ENCODE measurements at places on chromosomes 5 and 9.

- peak; percentile 54 for DNase-seq
Measured at GRCh38 chr9:124259158-124259808, 1.5 kb downstream of the NEK6 start.

- no peak for DNase-seq
Measured at GRCh38 chr5:62115014-62115413, 191.0 kb upstream of the KIF2A start.

DNA sequence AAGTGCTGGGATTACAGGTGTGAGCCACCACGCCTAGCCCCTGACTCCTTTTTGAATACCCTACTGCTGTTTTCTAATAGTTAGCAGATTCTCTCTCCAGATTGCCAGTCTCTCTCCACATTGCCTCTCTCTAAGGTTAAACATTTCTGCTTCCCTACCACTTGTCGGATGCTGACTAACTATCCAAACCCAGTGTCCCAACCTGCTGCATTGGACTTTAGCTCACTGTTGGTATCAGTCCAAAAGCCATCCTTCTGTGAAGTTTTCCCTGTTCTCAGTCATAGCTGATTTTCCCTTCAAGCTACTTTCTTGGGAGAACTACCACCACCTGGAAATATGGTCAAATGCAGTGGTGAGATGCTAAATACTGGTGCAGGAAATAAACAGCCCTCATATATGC is 48.7 kb downstream of the TLR4 start:
- no peak for DNase-seq

DNA sequence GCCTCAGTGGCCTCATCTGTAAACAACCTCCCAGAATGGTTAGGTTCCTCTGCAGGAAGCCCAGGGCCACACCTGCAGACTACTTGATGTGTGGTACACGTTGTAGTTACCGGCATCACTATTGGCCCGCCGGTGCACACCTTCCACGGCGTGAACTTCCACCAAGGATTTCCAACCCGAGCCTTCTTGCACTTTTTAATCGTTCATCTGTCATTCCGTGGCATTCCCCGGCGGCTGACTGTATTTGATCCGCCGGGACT is 5.3 kb upstream of the TRIM41 start:
- DNase-seq = no peak

- no peak for DNase-seq
Measured at GRCh38 chr5:11596657-11597071, 307.6 kb downstream of the CTNND2 start.

DNA sequence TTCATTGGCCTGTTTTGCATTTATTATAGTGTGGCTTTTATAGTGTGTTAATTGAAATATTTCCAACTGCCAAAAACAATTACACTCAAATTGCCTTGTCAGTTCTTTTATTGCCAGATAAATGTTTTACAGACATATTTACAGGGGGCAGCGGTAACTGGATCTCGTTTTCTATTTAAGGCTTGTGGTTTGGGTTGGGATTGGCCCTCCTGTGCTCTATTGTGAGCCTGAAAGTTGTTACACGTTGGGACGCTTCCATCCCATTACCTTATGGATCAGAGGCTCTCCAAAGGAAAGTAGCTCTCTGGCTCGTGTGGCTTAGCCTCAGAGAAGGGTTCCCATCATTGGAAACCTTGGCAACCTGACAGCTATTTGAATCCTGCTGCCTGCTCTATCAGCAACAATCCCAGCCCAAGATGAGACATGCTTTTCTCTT is 20.8 kb downstream of the DNAI1 start:
- no peak for DNase-seq

DNA sequence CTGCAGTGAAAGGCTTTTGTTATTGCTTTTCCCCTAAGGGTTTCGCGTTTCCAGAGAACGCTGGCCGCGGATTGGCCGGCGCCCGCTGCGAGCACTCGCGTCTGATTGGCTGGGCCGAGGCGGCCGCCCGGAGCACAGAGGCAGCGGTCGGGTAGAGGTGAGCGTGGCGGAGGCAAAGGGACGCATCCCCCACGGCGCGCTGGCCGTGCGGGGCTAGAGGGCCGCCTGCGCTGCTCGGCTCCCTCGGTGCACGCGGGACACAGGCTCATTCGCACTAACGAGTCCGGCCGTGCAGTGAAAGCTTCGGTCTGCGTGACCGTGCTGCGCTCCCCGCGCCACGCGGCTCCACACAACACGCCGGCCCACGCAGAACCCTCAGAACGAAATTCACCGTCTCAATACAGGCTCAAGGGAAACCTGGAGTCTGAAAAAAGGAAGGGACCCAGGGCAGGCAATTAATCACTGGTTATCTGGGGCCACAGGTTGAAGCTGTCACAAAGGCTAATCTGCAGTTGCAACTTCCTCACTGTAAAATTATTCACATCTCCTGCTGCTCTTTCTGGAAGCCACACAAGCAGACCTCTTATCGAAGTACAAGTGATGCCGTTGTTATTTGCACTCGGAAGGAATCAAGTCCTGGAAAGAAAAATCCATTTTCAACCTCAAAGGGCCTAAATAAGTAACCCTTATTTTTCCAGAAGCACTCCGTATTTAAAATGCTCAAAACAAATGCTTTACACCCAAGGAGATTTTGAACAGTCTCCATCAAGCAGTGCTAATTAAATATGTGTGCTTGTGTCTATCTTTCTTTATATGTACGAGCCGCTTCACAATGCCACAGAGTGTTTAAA is 94.6 kb downstream of the ZNF608 start:
- DNase-seq = no peak

DNA sequence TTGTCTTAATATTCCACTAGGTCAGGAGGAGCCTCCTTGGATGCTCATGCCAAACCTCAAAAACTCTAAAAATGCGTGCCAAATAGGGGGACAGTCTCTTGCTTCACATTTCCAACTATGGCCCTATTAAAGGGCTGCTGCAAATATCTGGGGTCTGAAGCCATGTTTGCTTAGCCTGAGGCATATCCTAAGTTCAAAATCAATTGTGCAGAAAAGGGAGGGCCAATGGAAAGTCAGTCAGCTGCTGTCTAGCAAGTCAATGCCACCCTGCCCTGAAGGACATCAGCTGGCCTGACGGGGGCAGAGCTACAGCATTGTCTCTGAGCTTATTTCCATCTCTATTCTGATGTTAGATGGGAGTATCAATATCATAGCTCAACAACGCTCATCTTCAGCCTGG is 93.6 kb downstream of the SH3TC2 start:
- no peak for DNase-seq

GRCh38 chr9:38226491-38226951 is 157.5 kb upstream of the SHB start:
- DNase-seq = no peak

DNA sequence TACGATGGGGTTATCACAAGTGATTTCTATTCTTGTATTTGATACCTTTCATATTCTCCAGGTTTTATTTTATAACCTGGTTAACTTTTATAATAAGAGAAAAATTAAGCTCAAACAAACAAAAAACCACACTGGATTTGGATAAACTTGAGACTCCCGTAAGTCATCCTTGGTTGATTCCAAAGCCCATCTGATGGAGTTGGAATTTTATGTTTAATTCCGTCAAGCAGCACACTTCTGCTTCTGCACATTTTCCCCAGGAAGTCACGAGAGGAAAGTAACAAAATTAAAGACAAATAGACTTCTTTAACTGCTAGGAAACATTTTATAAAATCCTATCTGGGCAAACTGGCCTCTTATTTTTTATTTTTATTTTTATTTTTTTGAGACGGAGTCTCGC is 207.9 kb downstream of the NXNL2 start:
- DNase-seq = no peak

DNA sequence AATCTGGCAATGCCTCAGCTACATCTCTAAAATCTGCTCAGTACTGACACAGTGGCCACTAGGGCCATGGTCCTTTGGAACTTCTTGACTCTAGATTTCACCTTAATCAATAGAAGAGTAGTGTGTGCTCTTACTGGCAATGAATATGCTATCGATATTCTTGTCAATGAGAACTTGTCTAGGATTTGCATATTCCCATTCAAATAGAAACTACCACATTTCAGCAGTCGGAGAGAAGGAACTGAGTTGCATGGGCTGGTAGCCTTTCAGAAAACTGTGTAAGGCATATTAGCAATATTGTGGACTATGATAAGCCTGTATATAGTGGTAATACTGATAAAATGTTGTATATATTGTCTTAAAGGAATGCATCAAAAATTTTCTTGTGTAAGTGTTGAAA is 45.3 kb upstream of the NAA35 start:
- DNase-seq = no peak

DNA sequence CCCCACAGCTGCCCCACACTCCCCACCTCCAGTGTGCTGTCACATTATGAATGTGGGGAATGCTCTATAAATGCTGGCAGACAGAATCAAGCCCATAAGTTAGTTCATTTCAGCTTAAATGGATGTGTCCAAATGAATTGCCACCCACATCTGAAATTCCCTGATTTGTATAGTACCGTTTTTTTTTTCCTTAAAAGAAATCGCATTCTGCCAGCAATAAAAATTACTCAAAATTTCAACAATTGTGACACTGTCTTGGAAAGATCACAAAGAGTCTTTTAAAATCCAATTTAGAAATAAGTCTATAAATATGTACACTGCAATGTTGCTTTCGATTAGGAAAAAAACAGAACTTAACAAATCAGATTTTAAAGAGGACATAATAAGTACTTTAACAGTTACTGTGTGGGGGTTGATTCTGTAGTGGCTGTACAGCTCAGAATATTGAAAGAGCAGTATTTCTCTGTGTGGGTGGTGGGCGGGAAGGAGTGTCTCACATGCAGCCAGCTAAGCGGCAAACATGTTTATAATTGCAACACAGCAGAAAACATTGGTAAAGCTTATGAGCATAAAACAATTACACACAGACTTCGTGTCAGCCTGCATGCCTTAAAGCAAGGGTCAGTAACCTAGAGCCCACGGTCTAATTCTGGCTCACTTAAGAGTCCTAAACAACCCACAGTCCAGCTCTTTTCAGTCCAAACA is 24.9 kb upstream of the CSNK1G3 start:
- DNase-seq = no peak

DNA sequence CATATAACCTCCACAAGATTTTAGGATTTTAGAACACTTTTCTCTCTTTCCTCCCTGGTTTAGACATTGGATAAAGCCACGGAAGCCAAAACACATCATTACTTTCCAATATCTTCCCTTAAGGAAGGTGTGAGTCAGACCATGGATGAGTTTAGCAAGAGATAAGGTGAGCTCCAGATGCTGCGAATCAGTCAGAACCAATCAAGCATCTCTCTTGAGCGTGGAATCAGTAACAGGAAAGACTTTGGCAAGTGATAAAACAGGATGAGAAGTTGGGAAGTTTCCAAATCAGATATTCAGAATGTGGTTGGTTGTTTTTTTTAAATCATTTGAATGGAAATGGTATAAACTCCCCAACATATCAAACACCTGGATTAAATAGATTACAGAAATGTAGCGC is 397.8 kb downstream of the EFNA5 start:
- DNase-seq = no peak

DNA sequence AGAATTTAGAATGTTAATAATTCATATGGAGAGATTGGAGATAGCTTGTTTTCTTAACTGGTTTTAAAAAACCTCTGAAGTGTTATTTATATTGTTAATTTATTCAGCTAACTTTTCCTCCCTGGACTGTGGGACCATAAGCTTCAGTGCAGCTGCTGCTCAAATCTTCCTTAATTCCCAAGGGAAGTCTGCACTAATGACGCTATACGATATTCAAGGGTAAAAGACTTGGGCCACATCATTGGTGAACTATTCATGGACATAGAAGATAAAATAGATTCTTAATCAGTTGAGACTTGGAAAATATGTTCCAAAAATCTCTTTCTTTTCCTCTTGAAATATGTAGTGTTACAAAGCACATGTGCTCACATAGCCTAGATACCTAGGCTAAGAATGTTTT is 31.1 kb upstream of the GAS1 start:
- DNase-seq = no peak

All from amniotic stem cell (primary cell).